ENCODE measurements at places on chromosomes 5 and 9.

GRCh38 chr5:39194466-39195136 is 24.8 kb downstream of the FYB1 start:
- DNase-seq = peak; percentile 95

GRCh38 chr9:12826924-12827565 is 52.2 kb downstream of the LURAP1L start:
- no peak for DNase-seq

DNA sequence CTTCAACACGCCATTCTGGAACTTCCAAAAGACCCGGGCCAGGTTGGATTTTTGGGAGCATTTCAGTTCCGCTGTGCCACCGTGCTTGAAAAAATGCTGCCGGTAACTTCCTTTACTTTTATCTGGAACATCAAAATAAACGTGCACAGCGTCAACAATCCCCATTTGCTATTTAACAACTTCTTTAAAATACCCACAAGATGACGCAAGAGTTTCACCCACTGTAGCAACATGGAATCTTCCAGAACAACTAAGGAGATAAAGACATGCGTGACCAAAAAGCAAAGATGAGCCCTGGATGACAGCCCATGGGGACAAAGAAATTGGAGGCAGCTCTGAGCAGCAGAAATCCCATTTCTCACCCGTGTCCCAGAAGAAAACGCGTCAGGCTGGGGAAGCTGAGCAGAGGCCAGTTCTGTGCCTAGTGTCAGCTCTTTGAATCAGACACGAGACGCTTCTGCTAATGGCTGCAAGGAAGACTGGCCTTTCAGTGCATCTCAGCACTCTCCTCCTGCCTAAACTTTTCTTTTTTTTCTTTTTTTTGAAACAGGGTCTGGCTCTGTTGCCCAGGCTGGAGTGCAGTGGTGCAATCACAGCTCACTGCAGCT is 61.3 kb downstream of the SECISBP2 start:
- DNase-seq = no peak

DNA sequence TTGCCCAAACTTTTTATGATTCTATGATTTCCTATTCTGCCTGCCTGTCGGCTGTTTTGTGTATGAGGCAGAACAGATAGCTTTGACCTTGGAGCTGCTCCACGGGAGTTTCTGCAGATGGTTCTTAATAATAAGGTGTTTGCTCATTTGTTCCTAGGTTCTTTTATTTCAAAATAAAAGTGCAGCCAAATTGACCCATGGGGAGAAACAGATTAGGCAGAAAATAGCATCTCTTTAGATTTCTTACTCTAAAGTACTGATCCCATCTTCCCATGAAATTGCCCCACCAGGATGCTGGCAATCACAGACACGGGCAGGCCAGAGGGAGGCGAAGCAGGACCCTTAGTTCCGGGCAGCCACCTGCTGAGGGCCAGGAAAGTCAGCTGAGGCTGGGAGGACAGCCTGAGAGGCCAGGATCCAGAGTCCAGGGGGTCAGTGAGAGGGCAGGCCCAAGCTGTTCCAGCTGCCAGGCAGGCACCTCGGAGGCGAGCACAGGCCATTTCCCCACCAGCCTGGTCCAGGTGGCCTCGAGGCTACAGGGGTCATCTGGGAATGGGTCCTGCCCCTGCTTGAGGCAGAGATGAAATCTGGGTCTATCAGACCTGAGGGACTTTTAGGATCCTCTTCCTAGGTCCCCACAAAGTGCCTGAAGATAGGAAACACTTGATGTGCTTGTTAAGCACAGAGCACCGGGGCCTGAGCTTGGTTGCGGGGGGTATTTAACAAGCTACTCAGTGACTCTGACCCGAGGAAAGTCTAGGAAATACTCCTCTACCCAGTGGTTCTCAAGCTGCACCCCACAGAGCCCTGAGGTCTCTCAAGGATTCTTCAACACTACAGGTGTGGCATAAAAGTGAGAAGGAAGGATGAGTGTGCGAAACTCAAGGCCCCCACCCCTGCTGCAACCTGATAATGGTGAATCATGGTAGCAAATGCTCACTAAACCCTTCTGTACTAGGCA is 145.4 kb downstream of the CMYA5 start:
- DNase-seq = no peak

GRCh38 chr5:92641031-92641962 is 939.7 kb downstream of the NR2F1-AS1 start:
- DNase-seq = peak; percentile 75

GRCh38 chr5:94627191-94627590 is 8.7 kb downstream of the SLF1 start:
- DNase-seq = no peak

GRCh38 chr5:124180875-124181461 is 565.5 kb downstream of the ZNF608 start:
- DNase-seq = no peak

DNA sequence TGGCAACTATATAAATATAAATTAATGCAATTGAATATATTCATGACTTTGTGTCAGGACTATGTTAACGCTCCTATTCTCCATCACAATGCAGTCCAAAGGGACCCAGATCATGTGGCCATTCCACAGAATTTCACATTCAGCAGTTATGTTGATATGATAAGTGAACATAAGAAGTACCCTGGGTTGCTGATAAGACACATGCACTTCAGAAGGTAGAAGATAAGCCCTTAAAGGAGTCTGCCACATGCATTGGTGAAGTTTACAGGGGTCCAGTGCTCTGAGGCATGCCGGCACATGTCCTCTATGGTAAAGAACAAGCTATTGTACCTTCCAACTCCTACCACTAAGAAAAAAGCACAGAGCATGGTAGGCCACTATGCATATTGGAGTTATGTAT is 76.4 kb downstream of the PHAX start:
- no peak for DNase-seq

DNA sequence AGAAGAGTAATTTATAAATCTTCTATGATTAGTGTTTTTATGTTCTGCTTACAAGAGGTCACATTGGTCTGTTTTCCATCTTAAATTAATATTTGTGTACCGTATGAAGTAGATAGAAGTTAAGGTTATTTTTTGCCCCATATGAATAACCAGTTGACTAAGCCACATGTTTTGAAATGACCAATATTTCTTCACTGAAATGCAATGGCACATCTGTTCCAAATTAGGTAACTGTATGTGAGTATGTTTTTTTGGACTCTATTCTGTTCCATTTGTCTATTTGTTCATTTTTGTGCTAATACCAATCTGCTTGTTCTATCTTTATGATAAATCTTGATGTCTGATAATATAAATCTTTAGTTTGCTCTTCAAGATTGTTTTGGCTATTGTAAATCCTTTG is 17.7 kb downstream of the JAK2 start:
- no peak for DNase-seq

DNA sequence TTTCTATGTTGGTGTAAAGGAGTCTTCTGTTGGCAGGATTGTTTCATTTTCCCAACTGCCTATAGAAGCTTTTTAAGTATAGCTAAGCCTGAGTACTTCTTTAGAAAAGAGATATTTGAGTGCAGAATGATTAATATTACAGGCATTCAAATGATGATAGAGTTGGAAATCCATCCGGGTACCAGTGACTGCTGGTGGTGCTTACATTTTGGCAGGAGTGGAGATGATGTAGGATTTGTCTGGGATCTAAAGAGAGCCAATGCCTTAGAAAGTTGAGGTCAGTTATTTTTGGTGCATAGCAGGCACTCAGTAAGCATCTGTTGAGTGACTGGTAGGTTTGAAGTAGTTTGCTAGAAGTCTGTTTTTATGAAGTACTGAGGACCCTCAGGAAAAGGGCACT is 433.5 kb downstream of the DMAC1 start:
- DNase-seq = no peak

GRCh38 chr9:89225991-89226471 is 47.4 kb upstream of the SHC3 start:
- peak; percentile 53 for DNase-seq

DNA sequence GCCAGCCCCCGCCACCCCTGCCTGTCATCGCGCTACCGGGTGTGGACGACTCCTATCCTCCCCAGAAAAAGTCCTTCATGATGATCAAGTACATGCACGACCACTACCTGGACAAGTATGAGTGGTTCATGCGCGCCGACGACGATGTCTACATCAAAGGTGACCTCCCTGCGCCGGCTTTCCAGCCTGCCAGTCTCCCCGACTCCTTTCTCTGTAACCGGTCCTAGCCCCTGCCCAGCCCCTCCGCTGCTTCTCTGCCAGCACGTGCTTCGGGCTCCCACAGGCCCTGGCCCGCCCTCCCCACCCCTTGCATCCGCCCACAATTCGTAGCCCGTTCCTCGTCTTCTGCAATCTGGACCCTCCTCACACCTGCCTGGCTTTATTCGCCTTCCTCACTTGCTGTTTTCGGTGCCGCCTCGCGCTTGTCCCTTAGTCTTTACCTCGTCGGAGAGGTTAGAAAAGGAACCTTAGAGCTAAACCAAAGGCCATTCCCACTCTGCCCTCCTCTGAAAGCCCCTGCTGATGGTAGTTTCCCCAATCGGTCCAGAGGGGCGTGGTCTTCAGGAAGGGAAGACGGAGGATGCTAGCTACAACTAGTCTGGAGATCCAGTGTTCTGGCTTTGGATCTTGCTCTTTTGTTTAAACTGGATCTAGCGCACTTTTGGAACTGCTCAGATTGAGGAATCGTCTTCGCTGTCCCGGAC is 1.4 kb downstream of the CHSY3 start:
- no peak for DNase-seq

DNA sequence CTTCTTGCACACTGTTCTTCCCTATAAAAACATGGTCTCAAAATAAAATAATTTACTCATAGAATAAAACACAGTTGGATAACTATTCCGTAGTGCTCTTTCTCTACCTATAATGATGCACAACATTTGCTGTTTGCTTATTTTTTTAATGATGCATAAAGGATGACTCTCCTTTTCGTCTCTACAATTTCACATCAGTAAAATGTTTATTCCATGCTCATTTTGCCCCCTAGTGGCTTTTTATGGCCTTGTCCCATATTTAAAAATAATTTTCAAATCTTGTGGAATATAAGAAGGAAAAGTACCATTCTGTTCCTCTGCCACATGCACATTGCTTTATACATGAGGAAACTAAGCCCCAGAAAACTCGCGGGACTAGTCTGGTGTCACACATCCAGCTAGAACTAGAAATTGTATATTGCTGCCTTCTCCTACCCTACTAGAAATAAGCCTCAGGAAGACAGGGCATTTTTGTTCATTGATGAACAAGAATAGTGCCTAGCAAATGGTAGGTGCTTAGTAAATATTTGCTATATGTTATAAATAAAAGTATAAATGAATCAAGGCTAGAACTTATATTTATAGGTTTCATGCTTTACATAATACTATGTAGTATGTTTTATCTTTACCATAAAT is 12.7 kb downstream of the KCTD16 start:
- DNase-seq = no peak

GRCh38 chr5:1445313-1445688 is at the start of gene SLC6A3:
Gene SLC6A3 (minus strand): TSS chr5:1445440. CDS start chr5:1443197, 2,243 bp downstream.
- no peak for DNase-seq

GRCh38 chr5:132270335-132270665 is 12.8 kb downstream of the PDLIM4 start:
- no peak for DNase-seq

DNA sequence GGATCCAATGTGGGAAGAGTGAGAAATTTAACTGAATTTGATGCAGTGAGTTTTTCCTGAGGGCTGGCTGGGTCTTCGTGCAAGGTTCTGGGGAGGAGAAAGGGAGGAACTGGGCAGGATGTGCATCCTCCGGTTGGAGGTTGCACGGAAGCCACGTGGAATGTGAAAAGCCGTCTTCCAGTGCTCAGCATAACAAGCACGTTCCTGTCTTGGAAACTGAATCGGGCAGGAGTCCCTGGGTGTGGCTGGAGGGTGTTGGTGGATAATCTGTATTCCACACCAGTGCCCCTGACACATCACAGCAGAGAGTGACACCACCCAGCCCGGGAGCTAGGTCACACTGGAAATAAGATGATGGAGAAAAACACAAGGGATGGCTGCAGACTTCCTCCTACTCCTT is 154.3 kb downstream of the C5orf15 start:
- DNase-seq = no peak

DNA sequence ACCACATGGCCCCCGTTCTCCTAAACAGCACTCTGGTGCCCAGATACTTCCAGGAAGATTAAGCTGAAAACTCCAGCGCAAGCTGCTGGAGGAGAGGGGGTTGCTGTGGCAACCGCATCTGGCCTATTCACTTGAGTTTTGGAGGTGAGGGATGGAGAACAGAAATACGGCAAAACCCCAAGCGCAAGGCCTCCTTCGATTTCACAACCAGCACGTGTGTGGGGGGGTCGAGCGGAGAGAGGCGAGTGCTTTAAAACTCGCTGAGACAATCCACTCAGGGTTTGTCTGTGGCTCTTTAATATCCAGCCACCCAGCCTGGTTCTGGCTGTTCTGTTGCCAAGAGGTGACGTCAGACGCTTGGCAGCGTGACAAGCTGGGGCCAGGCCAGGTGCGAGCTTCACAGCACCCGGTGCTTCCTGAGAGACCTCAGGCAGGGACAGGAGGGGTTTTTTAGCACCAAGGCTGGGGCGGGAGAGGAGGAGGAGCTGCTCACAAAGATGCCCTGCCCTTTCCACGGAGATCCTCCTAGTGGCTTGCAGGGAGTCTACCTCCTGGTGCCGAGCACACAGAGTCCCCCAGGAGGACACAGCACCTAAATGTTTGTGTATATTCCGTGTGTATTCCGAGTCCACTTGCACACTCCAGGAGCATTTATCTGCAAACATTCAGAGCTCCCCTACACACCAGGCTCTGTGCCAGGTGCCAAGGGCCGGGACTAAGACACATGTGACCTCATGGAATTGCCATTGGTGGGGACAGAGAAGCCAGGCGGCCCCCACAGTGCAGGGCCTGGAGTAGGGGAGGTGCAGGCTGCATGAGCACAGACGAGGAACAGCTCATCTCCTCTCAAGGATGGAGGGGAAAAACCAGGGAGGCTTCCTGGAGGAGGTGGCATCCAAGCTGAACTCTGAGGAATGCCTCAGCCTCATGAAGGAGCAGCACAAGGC is 194.6 kb downstream of the OLFM1 start:
- DNase-seq = no peak

- no peak for DNase-seq
These were observed 30.5 kb downstream of the COL27A1 start for GRCh38 chr9:114185570-114186490.

GRCh38 chr9:18331808-18332209 is 142.1 kb upstream of the ADAMTSL1 start:
- DNase-seq = peak; percentile 62
